Activated naive CD4-positive, alpha-beta T cell treated with anti-CD3 and anti-CD28 coated beads for 36 hours (primary cell): ENCODE measurements at places on chromosomes 12 and 14.
A peak's percentile ranks its signal among the peaks of the same experiment; 100 is the strongest.

DNA sequence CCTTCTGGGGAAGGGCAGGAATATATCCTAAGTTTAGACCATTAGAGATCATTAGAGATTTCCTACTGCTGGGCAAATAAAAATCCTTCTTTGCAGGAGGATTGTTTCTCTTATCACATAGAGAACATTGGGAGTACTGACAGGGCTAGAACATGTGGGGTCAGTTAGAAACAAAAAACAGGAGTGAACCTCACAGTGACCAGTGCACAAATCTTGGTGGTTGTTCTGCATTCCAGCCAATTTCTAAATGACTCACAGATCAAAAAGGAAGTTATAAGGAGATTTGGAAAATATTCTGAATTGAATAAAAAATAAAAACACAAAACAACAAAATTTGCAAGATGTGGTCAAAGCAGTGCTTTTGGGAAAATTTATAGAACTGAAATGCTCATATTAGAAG lies 118.8 kb downstream of the LLPH start:
- DNase-seq, result no peak

GRCh38 chr14:85566603-85567002 lies 36.7 kb downstream of the FLRT2 start:
- no peak for DNase-seq

- DNase-seq, result no peak
Observed at GRCh38 chr12:104313568-104314241, 10.2 kb downstream of the EID3 start.

- no peak for DNase-seq
Observed at GRCh38 chr12:112183141-112184021, 58.0 kb downstream of the TRAFD1 start.

DNA sequence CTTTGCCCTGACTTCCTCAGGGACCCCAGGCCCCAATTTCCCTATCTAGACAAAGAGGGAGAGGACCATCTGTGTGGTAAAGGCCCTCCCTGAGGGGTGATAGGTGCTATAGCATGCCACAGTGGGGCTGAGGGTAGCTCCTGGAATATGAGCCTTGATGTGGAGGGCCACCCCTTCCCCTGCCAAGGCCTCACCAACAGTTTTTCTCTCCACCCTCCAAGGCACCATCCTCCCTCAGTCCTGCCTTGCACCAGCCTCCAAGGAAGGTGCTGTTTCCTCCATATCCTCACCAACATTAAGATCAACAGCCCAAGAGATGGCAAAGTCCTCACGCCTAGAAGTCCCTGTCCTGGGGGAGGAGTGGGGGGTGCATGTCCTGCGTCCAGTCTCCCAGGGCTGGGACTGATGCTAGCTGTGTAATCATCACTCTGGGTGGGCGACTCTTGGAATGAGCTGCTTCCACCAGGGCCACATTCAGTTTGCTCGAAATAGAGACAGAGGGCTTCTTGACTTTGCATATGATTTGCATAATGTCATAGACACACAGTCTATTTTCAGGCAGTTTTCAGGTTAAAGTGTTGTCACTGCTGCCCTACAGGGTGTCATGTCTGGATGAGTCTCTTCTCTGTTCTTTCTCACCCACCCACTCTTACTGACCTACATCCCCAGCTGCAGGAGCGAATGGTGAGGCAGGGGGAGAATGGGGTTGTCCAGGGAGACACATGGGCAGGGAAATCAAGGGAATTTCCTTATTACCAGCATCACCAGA lies 17.4 kb downstream of the ACVRL1 start:
- no peak for DNase-seq

GRCh38 chr14:69768873-69769272 lies 1.9 kb downstream of the SRSF5 start:
- DNase-seq, result no peak

GRCh38 chr12:66228462-66228861 lies 39.4 kb downstream of the IRAK3 start:
- no peak for DNase-seq

DNA sequence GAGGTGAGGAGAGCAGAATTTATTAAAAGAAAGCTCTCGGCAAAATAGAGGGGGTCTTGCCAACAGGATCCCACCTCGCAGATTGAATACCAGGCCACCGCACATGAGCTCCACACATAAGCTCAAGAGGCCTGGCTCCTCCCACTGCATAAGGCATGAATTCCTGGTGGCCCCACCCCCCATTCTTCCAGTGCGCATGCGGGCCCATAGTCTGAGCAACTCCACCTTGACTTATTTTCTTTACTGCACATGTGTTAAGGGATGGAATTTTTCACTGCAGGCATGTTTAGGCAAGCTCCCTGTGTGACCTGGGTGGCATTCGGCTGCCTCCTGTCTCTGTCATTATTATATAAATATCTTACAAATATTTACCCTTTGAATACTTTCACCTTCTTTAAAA lies 412.5 kb downstream of the RMST start:
- no peak for DNase-seq

GRCh38 chr12:52229836-52230343 lies 3.2 kb upstream of the KRT7 start:
- DNase-seq, result no peak

GRCh38 chr14:90785471-90785870 lies 30.8 kb downstream of the TTC7B start:
- no peak for DNase-seq

DNA sequence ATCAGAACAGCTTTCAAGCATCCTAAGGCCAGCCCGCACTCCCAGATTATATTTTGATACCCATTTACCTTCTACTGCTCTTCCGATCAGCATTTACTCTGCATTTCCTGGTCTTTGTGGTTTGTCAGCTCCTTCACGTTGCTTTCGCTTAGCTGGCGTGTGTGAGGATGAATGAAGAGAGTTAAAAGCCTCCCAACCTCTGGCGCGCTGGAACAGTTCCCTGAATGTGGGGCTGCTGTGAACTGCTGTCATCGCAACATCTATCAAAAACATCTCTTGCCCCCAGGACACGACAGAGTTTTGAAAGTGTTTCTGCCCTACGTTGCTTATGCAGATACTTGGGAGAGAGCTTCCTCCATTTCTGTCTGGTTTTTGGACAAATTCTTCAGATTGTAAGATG lies 129.2 kb downstream of the KCNA5 start:
- no peak for DNase-seq

GRCh38 chr12:110741341-110742095 lies 1.2 kb downstream of the PPP1CC start:
- DNase-seq, result peak; percentile 56

- DNase-seq, result no peak
Observed at GRCh38 chr14:103110681-103111231, 12.5 kb upstream of the TNFAIP2 start.

GRCh38 chr12:109291521-109292341 lies 17.4 kb downstream of the FOXN4 start:
- no peak for DNase-seq

GRCh38 chr12:124779161-124780141 lies 84.2 kb downstream of the SCARB1 start:
- no peak for DNase-seq

DNA sequence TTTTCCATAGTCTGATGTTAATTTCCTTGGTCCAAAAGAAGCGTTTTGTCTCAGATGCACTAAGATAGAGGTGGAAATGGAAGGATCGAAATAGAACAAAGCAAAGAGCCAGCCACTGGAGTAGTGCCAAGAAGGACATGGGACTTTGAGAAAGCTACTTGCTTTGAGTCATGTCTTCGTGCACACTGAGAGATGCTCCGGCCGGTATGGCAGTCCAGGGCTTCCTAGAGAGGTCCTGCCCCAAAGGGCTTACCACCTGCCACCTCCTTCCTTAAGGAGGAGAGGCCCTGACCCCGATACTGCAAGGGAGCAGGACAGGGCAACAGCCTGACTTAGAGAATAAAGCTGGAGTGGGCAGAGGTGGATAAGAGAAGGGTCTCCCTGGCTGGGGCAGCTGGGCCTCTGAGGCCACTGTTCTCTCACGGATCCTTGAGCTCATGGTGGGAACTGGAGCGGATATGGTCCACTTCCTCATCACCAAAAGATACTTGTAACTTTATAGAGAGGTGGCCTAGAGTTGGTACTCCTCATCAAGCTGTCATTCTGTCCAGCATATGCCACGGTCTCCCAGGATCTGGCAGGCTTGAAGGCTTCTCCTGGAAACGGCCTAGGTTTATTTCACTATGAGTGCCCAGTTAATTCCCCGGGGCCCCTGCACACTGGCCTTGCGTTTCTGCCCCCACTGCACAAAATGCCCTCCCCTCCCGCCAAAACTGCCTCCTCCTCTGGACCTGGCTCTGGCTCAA lies 57.4 kb downstream of the FOXN3 start:
- DNase-seq, result no peak

- no peak for DNase-seq
Observed at GRCh38 chr14:68846466-68846865, 53.6 kb upstream of the ZFP36L1 start.

DNA sequence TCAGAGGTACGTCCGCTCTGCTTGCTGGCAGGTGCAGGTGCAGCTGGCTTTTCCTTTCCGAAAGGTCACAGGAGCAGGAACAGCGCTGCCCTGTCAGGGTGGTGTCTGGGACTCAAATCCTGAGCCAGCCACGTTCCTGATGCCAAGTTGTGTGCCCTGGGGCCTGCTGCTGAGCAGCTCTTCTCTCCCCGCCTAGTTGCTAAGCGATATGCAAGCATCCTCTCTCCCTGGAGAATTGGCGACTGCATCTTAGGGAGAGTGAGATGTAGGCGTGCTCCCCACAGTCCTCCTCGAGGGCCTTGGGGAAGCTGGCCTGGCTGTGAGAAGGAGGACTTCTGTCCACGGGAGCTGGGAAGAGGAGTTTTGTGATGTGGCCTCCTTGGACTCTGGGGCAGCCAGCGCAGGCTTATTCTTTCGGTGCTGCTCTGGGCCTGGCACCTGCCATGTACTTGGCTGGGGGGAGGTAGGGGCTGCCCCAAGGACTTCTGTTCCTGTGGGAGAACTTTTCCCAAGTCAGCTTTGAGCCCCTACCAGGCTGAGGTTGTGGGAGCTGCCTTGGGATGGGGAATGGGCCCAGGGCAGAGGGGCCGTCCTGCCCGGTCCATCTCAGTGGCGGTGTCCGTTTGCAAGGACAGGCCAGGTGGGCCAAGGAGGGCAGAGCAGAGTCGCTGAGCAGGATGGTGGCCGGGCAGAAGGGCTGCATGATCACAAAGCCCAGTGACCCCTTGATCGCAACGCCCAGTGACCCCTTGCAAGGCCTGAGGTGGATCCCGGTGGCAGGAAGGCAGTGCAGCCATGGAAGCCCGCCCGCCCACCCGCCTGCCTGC lies 183.5 kb downstream of the ADGRD1 start:
- DNase-seq, result no peak

- DNase-seq, result peak; percentile 37
Observed at GRCh38 chr12:3728686-3729085, 24.2 kb downstream of the CRACR2A start.

- no peak for DNase-seq
Observed at GRCh38 chr12:122996188-122996601, 15.7 kb downstream of the ARL6IP4 start.

DNA sequence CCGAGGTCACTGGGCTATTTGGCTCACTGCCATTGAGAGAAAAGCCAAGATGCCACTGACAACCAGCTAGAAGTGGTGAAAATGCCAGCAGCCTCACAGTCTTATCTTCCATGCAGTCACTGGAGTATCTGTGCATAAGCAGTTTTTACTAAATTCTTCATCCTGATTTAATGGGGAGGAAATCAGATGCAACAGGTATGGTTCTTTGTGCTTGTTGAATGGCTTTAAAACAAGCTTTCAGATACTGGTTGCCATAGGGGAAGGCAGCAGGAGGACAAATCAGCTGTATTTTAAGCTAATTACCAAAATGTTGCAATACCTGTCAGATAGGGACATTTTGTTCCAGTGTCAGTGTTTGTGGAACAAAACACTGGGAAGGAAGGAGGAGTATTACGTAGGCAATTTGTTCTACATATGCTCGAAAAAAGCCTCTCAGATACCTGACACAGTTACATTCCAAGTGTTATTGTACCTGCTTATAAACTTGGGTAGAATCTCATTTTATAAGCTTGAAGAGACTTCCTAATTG lies 54.1 kb upstream of the ARHGAP5 start:
- no peak for DNase-seq

DNA sequence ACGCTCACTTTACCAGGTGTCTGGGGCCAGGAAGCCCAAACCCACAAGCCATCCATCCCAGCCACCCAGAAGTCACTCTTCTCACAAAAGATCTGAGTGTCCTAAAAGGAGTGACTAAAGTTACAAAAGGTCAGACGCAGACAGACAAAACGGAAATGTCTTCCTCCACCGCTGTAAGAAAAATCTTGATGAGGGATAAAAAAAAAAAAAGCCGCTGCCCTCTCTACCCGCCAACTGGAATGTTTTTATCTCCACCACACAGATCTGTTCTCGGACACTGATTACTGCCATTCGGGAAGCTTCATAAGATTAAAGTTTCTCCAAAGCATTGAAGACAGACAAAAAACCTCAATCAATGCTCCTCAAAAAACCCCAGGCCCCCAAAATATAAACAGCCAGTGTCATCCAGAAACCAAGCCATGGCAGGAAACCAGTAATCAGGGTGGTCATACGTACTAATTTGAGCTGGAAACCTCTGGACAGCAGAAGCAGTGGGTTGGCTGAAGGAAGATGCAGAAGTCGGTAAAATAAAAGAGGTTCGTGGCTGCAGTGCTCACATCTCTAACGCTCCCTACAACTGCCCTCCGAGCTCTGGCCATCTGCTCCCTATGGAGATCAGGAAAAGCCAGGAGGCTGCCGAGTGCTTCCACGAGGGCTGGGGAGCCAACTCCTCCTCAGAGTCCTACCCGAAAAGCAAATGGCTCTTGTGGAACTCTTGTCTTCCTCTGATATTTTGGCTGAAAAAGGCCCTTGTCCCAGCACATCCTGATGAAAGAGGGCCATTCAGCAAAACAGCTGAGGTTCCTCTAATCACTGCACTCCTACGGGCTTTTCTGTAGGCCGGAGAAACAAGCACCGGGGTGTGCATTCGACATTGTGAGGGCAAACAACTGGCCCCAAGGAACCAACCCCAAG lies 30.3 kb downstream of the SSH1 start:
- no peak for DNase-seq

DNA sequence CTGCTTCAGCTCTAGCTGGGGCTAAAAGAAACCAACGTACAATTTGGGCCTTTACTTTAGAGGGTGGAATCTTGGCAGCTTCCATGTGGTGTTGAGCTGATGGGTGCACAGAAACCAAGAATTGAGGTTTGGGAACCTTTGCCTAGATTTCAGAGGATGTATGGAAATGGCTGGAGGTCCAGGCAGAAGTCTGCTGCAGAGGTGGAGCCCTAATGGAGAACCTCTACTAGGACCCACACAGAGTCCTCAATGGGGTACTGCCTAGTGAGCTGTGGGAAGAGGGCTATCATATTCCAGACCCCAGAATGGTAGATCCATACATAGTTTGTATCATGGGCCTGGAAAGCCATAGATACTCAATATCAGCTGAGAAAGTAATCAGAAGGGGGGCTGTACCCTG lies 500.4 kb upstream of the ATP2B1 start:
- DNase-seq, result no peak

DNA sequence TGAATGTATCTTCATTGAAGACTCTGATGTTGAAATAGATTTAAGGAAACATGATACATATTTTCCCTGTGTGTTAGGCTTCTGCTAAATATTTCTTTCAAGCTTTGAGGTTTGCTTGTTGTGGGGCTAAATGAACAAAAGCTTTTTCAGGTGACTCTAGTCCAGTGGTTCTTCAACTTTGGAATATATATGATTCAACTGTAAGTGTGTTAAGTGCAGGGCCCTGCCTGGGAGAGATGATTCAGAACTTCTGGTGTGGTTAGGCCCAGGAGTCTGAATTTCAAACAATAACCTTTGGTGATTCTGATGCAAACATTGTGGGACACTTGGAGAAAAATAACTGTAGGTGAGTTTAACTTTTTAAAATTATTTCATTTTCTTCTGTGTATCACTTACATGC lies 93.0 kb downstream of the TRHDE start:
- DNase-seq, result no peak

GRCh38 chr12:76037130-76038103 lies 5.8 kb upstream of the PHLDA1 start:
- peak; percentile 30 for DNase-seq

- DNase-seq, result peak; percentile 70
Observed at GRCh38 chr12:100668945-100669536, 95.6 kb downstream of the GAS2L3 start.
